PC-9 (cell line): ENCODE measurements at places on chromosomes 6 and 20. TPM values are rescaled to one million over a fixed set of nuclear protein-coding genes. Genes with fewer than 3 reads are reported as not detected.

DNA sequence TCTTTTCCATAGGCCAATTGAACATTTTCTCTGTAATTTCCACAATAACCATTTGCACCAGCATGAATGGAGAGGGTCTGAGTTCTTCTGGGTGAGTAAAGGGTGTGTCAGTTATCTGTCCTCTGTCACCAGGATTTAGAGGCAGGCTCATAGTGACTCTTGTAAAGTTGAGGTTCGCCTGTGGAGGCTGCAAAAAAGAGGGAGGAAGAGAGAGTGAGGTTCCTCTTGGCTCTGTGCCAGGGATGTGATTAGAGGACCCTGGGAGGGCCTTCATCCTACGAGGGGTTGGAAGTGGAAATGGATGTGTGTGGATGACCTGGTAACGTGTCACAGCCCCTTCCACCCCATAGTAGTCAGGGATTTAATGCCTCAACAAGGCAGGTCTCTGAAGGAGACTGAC is 242.0 kb downstream of the ESR1 start:
- DNase-seq, result no peak

- no peak for DNase-seq
These were observed 11.8 kb downstream of the MAP3K4 start for GRCh38 chr6:161003336-161003735.

GRCh38 chr6:62344850-62345249 is 58.8 kb upstream of the KHDRBS2 start:
- no peak for DNase-seq

DNA sequence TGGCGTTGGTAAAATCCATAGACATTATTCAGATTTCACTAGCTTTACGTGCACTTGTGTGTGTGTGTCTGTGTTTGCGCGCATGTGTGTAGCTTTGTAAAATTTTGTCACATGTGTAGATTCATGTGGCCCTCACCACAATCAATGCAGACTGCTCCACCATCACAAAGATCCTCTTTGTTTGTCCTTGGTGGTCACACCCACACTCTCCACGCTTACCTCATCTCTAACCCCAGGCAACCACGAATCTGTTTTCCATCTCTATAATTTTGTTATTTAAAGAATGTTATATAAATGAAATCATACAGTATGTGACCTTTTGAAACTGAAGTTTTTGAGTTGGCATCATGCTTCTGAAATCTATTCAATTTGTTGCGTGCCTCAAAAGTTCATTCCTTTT is 58.5 kb downstream of the GRM1 start:
- no peak for DNase-seq

DNA sequence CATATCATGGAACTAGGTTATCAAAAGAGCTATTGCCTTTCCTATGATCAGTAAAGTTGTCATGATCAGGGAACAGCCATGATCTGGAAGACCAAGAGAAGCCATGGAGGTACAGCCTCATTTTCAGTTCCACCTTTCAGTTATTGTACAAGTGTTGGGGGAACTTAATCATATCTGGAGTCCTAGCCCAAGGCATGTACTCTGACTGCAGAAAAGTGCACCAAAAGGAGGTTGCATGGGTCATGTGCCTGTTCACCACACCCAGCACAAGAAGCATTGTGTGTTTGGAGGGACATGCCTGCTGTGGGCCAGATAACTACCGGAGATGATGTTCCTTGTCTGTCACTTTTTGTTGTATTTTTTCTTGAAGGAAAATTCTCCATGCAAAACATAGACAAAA is 185.8 kb upstream of the MAN1A1 start:
- no peak for DNase-seq

The IL20RA gene
- 2.5 and 4.0 TPM in 2 replicates for total RNA-seq

DNA sequence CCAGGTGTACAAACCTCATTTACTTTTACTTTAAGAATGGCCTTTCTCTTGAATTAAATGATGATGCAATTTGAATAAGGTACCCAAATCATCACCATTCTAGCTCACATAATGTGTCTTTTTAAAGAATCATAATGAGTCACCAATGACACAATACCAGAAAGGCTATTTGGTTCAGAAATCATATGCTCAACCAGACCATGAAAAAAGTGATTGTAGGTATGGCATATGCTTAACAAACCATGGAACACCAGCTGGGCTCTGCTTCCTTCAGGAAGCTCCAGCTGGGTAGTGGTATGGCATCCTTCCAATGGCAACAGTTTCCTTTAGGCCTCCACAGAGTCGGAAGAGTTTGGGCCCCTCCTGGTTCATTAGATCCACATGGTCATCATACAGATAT is 128.2 kb downstream of the FRK start:
- no peak for DNase-seq

DNA sequence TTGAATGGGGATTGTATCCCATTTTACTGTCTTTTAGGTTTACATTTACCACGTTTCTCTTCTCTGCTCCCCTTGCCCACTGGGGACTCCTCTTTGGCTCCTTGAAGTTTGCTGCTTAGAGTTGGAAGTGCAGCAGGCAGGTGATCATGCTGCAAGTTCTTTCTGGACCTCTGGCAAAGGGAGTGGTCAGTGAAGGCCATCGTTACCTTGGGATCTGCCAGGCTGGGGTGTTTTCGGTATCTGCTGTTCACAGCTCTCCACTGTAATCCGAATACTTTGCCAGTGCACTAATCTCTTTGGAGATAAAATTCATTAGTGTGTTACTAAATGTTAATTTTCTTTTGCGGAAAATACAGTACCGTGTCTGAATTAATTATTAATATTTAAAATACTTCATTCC is 9.1 kb upstream of the EFCAB8 start:
- no peak for DNase-seq

The MMP24 gene
- 0.45 and 0.48 TPM in 2 replicates for total RNA-seq

- DNase-seq, result no peak
These were observed 20.4 kb downstream of the AFDN start for GRCh38 chr6:167846997-167847606.

DNA sequence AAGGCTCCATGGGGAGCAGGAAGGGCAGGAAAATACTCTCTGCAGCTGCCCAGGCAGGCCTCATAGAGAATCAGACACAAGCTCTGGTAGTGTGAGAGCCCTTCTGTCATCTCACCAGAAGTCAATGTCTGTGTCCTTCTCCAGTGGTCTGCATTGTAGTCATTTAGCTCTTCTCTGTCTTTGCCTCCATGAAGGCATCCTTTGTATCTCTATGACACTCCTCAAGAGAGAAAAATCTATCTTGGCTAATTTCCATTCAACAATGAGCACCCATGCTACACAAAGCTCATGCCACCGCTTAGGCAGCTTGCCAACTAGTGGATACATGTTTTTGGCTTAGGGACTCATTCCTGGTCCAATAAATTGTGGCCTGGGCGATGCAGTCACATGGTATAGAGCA is 92.1 kb downstream of the RNF217 start:
- DNase-seq, result no peak

DNA sequence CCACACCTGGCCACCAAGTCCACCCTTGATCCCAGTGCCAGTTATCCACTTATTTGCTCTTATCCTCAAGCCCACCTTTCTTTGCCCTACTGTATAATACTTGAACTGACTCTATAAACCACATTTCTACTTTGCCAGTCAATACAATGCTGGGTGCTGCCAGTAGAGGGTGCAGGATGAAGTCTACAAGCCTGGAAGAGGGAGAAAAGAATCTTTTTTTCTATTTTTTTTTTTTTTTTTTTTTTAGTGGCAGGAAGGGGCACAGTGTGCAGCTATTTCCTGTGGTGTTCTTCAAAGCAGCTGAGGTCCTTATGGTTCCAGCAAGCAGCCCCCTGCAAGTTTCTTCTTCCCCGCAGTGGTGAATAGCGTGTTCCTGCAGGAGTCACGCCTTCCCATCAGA is 22.2 kb upstream of the GABRR1 start:
- DNase-seq, result no peak

DNA sequence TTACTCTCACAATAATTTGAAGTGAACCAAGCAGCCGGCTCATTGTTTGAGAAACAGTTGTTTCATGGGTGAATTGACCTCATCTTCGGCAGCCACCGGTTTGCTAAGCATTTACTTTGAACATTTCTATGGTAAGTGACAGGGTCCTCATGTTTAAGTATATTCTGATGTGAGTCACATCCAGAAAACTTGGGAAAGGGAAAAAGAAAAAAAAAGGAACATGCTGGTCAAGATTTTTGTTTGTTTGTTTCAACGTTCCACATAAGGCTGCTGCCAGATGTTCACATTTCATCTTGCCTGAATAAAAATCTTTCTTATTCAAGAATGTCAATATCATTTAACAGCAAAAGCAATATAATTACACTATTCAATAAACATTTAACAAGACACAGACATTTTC is 55.0 kb upstream of the EXOC2 start:
- no peak for DNase-seq

GRCh38 chr6:13741365-13741764 is 29.7 kb upstream of the RANBP9 start:
- DNase-seq, result no peak
